Right lobe of liver (tissue), 6 donors: ENCODE measurements at places on chromosomes 4 and X. TPM values are rescaled to one million over a fixed set of nuclear protein-coding genes. Genes with fewer than 3 reads are reported as not detected.

- no peak for DNase-seq
Measured at GRCh38 chrX:48083212-48083611, 11.8 kb upstream of the ZNF630 start.

- DNase-seq: no peak
Measured at GRCh38 chr4:98773638-98774037, 115.2 kb upstream of the TSPAN5 start.

GRCh38 chrX:143363419-143363818 lies 153.9 kb downstream of the SPANXN3 start:
- no peak for DNase-seq

DNA sequence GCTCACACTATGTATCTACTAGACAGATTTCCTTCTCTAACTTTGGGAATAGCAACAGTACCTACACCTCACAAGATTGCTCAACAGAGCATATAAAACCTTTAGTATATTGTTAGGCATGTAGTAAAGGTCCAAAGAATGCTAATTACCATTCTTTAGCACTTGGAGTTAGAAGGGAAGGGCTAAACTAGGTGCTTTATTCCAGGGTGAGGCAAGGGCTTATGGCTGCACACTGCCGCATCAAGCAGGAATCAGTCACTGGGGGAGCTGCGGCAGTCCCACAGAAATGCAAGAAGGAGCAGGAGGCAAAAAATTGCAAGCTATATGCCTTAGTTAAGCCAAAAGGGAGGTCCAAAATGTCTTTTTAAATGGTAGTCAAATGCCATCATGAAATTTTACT lies 162.7 kb downstream of the PPP3CA start:
- no peak for DNase-seq

- DNase-seq: no peak
Measured at GRCh38 chrX:78375894-78376293, 48.5 kb upstream of the CYSLTR1 start.

DNA sequence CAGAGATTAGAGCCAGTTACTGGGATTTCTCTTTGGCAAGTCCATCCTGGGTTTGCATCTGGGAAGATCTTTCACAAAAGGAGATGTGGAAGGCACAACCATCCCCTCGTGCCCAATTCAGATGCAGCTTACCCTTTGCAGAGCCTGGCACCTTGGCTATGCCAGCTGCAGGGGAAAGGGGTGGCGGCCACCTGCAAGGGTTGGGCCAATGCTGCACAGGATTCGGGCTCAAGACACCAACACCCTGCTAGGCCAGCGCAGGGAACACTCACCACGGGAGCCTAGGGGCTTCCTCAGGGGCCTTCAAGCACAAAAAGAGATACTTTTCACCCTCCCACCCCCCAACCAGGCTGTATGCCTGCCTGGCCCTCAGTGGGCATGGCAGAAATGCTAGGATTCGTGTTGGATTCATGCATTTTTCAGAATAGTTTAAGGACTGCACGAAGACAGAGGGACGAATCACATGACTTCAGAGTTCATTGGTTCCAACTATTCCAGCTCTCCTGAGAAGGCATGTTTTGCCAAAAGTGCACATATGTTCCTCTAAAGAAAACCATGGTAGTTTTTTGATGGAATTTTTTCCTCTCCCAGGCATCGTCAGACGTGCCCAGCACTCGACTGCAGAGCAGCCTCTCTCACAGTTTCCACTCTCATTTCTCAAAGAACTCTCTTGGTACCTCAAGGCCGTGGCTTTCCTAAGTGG lies 94.4 kb downstream of the PHKA2 start:
- no peak for DNase-seq

The KIAA1210 gene
- total RNA-seq: 0.02 TPM

The IL9R gene
- total RNA-seq: 0.18 TPM

The MAGEA8 gene
- not detected for total RNA-seq

DNA sequence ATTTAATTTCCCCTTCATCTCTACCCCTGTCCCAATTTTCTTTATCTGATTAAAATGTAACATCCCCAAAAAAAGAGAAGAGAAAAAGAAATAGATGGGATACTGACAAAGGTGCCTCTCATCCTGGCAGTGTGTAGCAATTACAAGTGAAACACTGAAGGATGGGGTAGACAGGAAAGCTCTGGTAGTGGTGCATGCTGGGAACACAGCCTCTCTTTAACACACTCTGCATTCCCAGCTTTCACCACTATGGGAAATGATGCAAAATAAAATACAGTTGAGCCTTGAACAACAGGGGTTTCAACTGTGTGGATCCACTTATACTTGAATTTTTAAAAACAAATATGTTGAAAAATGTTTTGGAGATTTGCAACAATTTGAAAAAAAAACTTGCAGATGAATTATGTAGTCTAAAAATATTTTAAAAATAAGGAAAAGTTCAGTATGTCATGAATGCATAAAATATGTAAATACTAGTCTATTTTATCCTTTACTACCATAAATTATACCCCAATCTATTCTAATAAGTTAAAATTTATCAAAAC lies 239.2 kb upstream of the DDX53 start:
- DNase-seq: no peak

DNA sequence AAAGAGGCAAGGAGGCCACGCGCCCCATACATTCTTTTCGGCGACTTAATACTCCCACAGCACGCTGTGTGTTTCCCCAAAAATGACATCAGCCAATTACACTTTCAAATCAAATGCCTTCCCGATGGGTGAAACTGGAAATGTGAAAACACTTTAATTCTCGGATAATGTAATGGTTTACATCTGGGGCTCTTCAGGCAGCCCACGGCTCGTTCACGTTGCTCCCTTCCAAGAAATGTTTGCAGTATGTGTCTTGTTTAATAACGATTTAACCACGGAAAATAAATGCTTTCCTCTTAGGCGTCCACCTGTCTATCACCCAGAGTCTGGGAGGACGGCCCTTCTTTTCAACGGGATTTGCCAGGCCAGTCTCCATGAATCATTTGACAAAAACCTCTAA lies 272.5 kb downstream of the SHOX start:
- no peak for DNase-seq

The CXCL8 gene
- total RNA-seq: 31.2 TPM

The NEXMIF gene
- total RNA-seq: not detected

The AFM gene
- total RNA-seq: 150 TPM

- no peak for DNase-seq
Measured at GRCh38 chr4:55444827-55445226, 49.1 kb downstream of the TMEM165 start.

The COPS4 gene
- total RNA-seq: 18.9 TPM

DNA sequence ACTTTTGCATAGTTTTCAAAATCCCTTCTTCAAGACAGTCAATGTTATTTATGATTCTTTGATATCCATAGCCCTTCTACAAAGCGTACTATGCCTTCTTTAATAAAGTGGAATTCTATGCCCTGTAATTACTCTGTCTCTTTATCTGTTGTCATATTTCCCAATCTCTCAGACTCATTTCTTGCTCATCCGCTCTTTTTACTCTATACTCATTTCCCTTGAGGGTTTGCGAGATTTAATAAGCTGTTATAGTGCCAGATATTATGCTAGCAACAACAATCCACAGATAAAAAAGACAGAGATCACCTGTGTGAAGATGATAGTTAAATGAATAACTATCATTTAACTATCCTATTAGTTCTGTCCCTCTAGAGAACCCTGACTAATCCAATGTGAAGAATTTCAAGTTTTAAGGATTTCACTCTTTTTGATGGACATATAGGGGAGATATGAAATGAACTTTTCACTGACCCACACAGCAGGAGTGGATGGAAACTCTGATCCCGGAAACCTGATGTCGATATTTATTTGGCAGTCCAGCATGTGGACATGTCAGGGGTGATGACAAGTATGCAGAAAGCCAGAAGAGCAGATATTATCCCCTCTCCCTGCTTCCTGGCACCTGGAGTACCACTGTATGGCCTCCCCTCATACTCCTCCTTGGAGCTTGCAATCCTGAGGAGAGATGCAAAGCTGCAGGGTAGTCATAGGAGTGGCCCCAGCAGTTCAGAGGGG lies 49.7 kb downstream of the TMEM156 start:
- DNase-seq: no peak

The ITM2A gene
- 0.18 TPM for total RNA-seq

DNA sequence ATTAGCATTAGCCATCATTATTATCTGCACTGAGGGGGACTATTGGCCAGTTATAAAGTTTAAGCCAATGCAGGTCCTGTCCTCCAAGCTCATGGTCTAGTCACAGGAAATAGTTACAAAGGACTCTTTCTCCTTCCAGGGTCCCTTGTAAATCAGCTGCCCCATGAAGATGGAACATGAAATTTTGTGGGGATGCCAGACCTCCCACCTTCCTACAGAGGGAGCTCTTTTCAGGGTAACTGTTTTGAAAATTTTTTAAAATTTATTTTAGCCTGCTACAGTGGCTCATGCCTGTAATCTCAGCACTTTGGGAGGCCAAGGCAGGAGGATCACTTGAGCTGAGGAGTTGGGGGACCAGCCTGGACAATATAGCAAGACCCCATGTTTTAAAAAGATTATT lies 124.4 kb upstream of the SLC34A2 start:
- DNase-seq: no peak
